ENCODE measurements at places on chromosomes 11 and 22. TPM values are rescaled to one million over a fixed set of nuclear protein-coding genes. Genes with fewer than 3 reads are reported as not detected.
A peak's percentile ranks its signal among the peaks of the same experiment; 100 is the strongest.

Gene SEC14L2
- total RNA-seq, result 25.1 TPM

Gene OVOL1
- total RNA-seq, result 0.07 TPM

Gene RBFOX2
- total RNA-seq, result 3.9 TPM

Gene TUBA8
- total RNA-seq, result 1.7 TPM

- DNase-seq, result no peak
Measured at GRCh38 chr11:132648851-132649250, 883.5 kb downstream of the OPCML start.

- no peak for DNase-seq
Measured at GRCh38 chr11:65921033-65921555, 1.9 kb downstream of the DRAP1 start.

DNA sequence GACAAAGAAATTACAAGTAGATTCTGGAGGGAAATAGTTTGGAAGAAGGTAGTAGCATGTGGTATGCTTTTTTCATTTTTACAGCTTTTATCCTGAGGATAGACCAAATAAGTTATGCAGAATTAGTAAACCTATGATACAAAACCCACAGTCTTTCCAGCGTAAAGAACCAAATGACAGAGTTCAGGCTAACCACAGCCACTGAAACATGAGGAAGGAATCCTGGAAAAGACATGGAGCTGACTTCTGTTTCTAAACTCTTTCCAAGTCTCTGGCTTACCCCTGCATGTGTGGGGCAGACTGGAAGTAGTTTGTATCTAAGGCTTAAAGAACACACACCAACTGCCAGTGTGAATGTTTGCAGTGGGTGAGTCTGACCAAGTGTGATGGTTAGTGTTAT, 258.4 kb upstream of the TENM4 start:
- DNase-seq, result no peak

DNA sequence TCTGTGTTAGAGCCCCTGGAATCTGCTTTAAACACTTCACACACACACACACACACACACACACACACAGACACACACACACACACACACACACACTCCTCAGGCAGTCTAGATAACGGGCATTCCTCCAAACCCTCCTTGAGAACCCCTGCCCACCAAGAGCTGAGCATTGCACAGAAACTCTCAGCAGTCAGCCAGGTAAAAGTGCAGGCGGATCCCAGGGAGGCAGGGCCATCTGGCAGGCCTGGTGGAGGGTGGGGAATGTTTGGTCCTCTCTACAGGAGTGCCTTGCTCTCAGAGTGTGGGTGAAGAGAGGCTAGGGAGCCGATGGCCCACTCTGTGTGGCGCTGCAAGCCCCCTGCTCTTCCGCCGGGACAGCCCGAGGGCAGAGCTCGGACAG, 190.2 kb downstream of the BUD13 start:
- no peak for DNase-seq

DNA sequence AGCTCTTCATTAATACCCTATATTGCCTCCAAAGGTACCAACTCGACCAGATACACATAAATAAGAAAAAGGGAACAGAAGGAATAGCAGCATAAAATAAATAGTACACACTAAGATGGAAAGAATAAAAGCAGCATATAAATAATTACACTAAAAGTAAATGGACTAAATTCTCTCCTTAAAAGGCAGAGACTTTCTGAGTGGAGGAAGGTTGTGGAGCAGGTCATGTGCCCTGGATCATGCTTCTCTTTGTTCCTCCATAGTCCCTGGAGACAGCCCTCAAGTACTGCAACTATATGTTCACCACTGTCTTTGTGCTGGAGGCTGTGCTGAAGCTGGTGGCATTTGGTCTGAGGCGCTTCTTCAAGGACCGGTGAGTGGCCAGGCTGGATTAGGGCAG, 101.4 kb downstream of the CACNA1I start:
- DNase-seq, result no peak

- DNase-seq, result no peak
Measured at GRCh38 chr11:131666617-131667016, 296.2 kb downstream of the NTM start.

DNA sequence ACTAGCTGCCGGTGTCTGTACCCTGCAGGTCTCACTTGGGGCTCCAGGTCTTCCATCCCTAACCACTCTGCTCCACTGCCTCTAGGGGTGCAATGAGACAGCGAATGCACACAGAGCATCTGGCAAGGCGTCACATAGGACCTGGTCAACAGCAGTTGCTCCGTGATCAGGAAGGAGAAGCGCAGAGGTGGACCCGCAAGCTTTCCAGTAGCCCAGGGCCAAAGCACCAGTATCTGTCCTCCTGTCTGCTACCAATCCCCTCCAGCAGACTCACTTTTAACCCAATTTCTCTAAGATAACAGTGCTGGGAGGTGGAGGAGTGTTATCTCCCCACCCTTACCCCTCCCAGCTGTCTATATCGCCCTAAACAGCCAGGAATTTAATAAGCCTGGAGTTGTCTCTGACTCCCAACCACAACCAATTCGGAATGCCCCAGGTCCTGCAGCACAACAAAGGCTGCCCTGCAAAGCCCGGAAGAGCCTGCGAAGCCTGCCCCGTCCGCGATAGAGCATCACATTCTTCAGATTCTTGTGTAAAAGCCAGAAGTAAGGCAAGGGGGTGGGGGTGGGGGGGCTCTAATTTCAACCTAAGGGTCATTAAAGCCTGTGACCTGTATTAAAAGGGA, 19.3 kb downstream of the MYH9 start:
- peak; percentile 72 for DNase-seq

Measured in activated CD4-positive, alpha-beta T cell treated with anti-CD3 and anti-CD28 coated beads, Interleukin-2, amount 10 ng/mL, durations not matched to agents 24 days and 14 days (primary cell).